PC-3 (cell line): ENCODE measurements at places on chromosomes 12 and 14. TPM values are rescaled to one million over a fixed set of nuclear protein-coding genes. Genes with fewer than 3 reads are reported as not detected.

PITPNM2 gene
- 5.6 and 8.1 TPM in 2 replicates for total RNA-seq

MYH6 gene
- not detected in 2 replicates for total RNA-seq

VDR gene
- 19.6 and 19.9 TPM in 2 replicates for total RNA-seq

KRT4 gene
- 20.7 and 23.0 TPM in 2 replicates for total RNA-seq

CIT gene
- total RNA-seq: 58.9 and 112 TPM in 2 replicates

DAO gene
- not detected in 2 replicates for total RNA-seq

RBP5 gene
- not detected in 2 replicates for total RNA-seq

RD3L gene
- not detected in 2 replicates for total RNA-seq

PTHLH gene
- total RNA-seq: 383 and 414 TPM in 2 replicates

AKAP6 gene
- 1.5 and 2.8 TPM in 2 replicates for total RNA-seq

TMPRSS12 gene
- total RNA-seq: not detected in 2 replicates

CYP27B1 gene
- total RNA-seq: 8.1 and 8.6 TPM in 2 replicates

AQP6 gene
- not detected in 2 replicates for total RNA-seq

TRIP11 gene
- total RNA-seq: 9.6 and 14.3 TPM in 2 replicates

TECPR2 gene
- total RNA-seq: 15.7 and 16.7 TPM in 2 replicates

CHMP4A gene
- 58.3 and 67.9 TPM in 2 replicates for total RNA-seq

EGLN3 gene
- total RNA-seq: 2.8 and 3.2 TPM in 2 replicates

APOLD1 gene
- 2.8 and 3.5 TPM in 2 replicates for total RNA-seq

ADAM21 gene
- 0.29 and 0.80 TPM in 2 replicates for total RNA-seq

TNS2 gene
- total RNA-seq: 13.1 and 30.3 TPM in 2 replicates

LRRC43 gene
- total RNA-seq: 0.66 TPM in 1 of 2 replicates, not detected in the other

LRRIQ1 gene
- total RNA-seq: 0.17 and 0.40 TPM in 2 replicates

FAM90A1 gene
- not detected in 2 replicates for total RNA-seq

MIP gene
- total RNA-seq: not detected in 2 replicates

DNAL1 gene
- 2.6 and 13.9 TPM in 2 replicates for total RNA-seq

RNASE1 gene
- total RNA-seq: 0.23 and 0.51 TPM in 2 replicates

OR6C2 gene
- not detected in 2 replicates for total RNA-seq

GPR135 gene
- total RNA-seq: 6.7 and 10.3 TPM in 2 replicates

OTOGL gene
- 0.44 and 3.1 TPM in 2 replicates for total RNA-seq

TAS2R13 gene
- total RNA-seq: 0.11 and 0.86 TPM in 2 replicates

DNAJC22 gene
- 12.9 and 16.8 TPM in 2 replicates for total RNA-seq

FOXG1 gene
- total RNA-seq: not detected in 2 replicates

KRT3 gene
- total RNA-seq: 0.17 and 0.33 TPM in 2 replicates

SIX6 gene
- not detected in 2 replicates for total RNA-seq

RIMBP2 gene
- total RNA-seq: not detected in 2 replicates

CPNE6 gene
- total RNA-seq: not detected in 2 replicates

HRK gene
- total RNA-seq: 0.33 and 0.58 TPM in 2 replicates

CNTN1 gene
- not detected in 2 replicates for total RNA-seq

GAPDH gene
- total RNA-seq: 6,976 and 7,326 TPM in 2 replicates

SERPINA9 gene
- total RNA-seq: not detected in 2 replicates

HAL gene
- 0.23 and 1.5 TPM in 2 replicates for total RNA-seq

ZFYVE1 gene
- total RNA-seq: 10.5 and 13.0 TPM in 2 replicates

RPGRIP1 gene
- 0.33 TPM in 1 of 2 replicates, not detected in the other for total RNA-seq

RNF31 gene
- 69.6 and 79.4 TPM in 2 replicates for total RNA-seq

ITGB7 gene
- total RNA-seq: 1.9 and 3.4 TPM in 2 replicates

HVCN1 gene
- total RNA-seq: 2.2 and 3.3 TPM in 2 replicates

C12orf42 gene
- total RNA-seq: not detected in 2 replicates

REP15 gene
- total RNA-seq: 1.6 and 2.4 TPM in 2 replicates

LAG3 gene
- 0.40 and 0.58 TPM in 2 replicates for total RNA-seq

EPYC gene
- not detected in 2 replicates for total RNA-seq

KRT79 gene
- 0.46 TPM in 1 of 2 replicates, not detected in the other for total RNA-seq
